ENCODE measurements at places on chromosomes 4 and X.

- DNase-seq, result no peak
These were observed 100.2 kb downstream of the MAB21L2 start for GRCh38 chr4:150682126-150682525.

- no peak for DNase-seq
These were observed 3.8 kb downstream of the CD99 start for GRCh38 chrX:2694914-2695267.

- no peak for DNase-seq
These were observed 20.0 kb downstream of the ZNF330 start for GRCh38 chr4:141240671-141241070.

- no peak for DNase-seq
These were observed 306.1 kb upstream of the EMCN start for GRCh38 chr4:100823993-100824323.

- DNase-seq, result no peak
These were observed 60.8 kb downstream of the SHROOM2 start for GRCh38 chrX:9847071-9847470.

DNA sequence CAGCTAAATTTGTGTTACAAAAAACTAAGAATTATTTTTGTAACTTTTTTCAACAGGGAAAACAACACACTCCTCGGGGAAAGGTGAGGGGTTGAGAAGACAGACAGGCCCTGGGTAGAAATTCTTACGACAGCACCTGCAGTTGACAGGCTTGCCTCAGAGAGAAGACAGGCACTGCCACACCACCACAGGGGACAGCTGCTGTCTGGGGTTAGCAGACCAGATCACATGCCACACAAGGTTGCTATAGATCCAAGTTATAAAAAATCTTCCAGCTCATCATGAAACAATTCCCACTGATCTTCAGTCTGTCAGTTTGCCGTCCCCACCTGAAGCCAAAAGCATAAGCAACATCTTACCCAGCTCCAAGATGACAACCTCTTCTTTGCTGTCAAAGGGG, 143.2 kb upstream of the ZCCHC13 start:
- DNase-seq, result no peak

DNA sequence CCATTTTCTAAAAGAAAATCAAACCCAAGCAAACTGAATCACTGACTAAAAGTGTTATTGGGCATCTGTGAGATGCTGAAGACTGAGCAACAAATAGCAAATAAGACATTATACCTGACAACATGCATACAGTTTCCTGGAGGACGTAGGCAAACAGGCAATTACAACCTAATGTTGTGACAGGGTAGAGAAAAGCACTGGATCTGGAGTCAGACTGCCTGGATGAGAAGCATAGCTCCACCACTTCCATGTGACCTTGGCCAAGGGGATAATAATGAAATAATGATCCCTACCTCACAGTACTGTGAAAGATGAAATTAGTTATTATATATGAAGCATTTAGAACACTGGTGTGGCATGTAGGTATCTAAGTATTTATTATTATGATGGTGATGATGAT, 2.7 kb downstream of the SPINK2 start:
- DNase-seq, result no peak

DNA sequence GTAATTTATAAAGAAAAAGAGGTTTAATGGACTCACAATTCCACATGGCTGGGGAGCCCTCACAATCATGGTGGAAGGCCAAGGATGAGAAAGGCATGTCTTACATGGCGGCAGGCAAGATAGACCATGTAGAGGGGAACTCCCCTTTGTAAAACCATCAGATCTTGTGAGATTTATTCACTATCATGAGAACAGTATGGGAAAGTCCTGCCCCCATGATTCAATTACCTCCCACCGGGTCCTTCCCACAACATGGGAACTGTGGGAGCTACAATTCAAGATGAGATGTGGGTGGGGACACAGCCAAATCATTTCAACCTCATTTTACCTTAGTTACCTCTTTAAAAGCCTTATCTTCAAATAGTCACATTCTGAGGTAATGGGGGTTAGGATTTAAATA, 30.9 kb upstream of the ELOVL6 start:
- no peak for DNase-seq

GRCh38 chr4:120855307-120856001, 67.1 kb downstream of the PRDM5 start:
- no peak for DNase-seq

GRCh38 chr4:66091786-66092185, 421.5 kb upstream of the EPHA5 start:
- DNase-seq, result no peak

- DNase-seq, result no peak
These were observed 35.1 kb upstream of the NPY2R start for GRCh38 chr4:155173371-155173770.

GRCh38 chr4:56979421-56980072, 851 bp downstream of the POLR2B start:
- DNase-seq, result no peak

GRCh38 chrX:136193771-136194170, 46.4 kb downstream of the FHL1 start:
- DNase-seq, result no peak

DNA sequence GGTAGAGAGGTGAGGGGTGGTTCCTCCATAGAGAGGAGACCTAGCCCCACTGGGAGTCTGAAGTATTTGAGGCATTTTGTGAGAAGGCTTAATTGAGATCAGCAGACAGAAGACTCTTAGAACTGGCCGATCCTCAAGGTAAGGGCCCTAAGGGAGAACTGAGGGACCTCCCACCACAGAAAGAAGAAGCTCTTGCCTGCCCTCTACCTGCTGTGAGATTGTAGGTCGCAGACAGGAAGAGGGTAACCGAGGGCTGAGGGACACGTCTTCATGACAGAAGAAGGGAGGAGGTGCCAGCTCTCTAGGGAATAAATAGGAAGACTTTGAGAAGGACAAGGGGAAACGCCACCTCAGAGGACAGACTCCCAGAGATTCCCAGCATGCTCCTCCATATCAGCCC, 24.1 kb upstream of the MAGEC1 start:
- no peak for DNase-seq

DNA sequence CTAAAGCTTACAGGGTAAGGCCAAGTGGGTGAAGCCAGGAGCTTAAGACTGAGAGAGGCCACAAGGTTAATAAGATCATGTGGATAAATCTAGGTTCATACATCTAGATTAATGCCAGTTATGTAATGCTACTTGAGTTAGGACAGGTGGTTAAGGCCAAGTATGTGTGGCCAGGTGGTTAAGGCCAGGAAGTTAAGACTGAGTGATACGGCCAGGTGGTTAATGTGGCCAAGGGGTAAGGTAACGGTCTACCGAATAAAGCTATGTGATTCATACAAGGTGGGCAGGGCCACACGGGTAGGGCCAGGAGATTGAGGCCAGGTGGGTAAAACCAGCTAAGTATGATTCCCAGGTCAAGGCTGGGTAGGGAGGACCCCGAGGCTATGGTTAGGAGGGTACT, 223.0 kb downstream of the TACR3 start:
- no peak for DNase-seq

- DNase-seq, result no peak
These were observed 8.0 kb upstream of the HS3ST1 start for GRCh38 chr4:11436673-11437072.

DNA sequence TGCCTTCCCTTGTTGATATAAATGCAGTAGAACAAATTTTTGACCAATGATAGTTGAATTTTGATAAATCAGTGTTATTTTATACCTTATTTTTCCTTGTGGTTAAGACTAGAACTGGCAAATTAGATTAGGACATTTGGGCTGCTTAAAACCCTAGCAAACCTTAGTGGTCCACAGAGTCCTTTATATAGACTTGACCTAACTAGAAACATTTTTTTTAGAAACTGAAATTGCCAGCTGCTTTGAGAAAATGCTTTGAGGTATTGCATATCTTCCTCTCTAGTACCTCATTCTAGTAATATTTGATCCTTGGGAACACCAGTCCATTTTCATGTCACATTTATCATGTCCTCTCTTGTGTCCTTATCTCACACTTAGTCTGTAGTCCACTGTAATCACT, 580.3 kb downstream of the FSTL5 start:
- DNase-seq, result no peak

- DNase-seq, result no peak
These were observed 325.7 kb downstream of the TLL1 start for GRCh38 chr4:166198516-166199310.

- no peak for DNase-seq
These were observed 1.7 kb downstream of the TET2 start for GRCh38 chr4:105148356-105148755.

GRCh38 chr4:47824840-47825239, 13.0 kb downstream of the CORIN start:
- DNase-seq, result no peak

DNA sequence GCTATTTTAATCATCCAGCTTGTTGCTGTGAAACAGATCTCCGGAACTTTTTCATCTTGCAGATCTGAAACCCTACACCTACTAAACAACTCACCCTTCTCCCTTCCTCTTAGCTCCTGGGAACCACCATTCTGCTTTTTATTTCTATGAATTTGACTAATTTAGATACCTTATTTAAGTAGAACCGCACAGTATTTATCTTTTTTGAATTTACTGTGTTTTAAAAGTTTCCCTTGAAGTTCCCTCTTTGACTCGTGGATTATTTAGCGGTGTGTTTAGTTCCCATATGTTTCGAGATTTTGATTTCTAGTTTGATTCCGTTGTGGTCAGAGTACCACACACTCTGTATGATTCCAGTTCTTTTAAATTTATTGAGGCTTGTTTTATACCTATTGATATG, 44.6 kb downstream of the EIF2S3 start:
- no peak for DNase-seq
